ENCODE measurements at places on chromosomes 2 and 18. TPM values are rescaled to one million over a fixed set of nuclear protein-coding genes. Genes with fewer than 3 reads are reported as not detected.

GALNT13 gene
- polyA plus RNA-seq, result 3.1 TPM

FMNL2 gene
- polyA plus RNA-seq, result 41.6 TPM

- DNase-seq, result no peak
These were observed 488.0 kb downstream of the EIPR1 start for GRCh38 chr2:2889646-2890045.

GRCh38 chr2:95053543-95053942, 28.0 kb downstream of the MAL start:
- DNase-seq, result no peak

IL36G gene
- polyA plus RNA-seq, result not detected
